ENCODE measurements at places on chromosomes 11 and 22. TPM values are rescaled to one million over a fixed set of nuclear protein-coding genes. Genes with fewer than 3 reads are reported as not detected.

DNA sequence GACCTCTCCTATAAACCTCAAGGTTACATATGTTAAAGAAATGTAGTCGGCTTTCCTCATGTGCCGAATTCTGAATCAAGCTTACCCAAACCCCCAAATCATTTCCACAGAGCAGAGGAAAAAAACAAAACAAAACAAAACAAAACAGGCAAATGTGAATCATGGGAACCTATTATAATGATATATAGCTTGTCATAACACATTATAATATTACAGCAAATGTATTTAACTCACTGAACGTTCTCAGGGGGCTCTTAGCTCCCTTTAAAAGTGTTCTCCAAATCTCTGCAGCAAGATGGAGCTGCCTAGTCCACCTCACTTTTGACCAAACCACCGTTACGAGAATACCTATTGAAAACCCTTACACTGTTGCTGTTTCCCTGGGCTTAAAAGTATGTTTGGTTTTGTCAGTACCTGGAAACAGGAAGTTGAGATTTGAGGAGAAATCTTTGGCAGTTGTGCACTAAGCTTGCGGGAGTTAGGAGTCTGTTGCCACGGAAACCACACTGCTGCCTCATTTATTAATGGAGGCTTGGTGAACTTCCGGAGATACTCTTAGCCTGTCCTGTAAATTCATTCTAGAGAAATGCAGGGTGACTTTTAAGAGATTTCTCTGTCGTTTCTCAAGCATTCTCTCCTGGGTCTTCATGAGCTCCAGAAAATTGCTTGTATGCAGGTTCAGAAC is 167.0 kb upstream of the RASSF10 start:
- peak overlapping the region; percentile 4 for H3K4me3 ChIP-seq
- no peaks in the 10 kb centered on the region for H3K36me3 ChIP-seq
- peak overlapping the region; percentile 68 for H3K27ac ChIP-seq

DNA sequence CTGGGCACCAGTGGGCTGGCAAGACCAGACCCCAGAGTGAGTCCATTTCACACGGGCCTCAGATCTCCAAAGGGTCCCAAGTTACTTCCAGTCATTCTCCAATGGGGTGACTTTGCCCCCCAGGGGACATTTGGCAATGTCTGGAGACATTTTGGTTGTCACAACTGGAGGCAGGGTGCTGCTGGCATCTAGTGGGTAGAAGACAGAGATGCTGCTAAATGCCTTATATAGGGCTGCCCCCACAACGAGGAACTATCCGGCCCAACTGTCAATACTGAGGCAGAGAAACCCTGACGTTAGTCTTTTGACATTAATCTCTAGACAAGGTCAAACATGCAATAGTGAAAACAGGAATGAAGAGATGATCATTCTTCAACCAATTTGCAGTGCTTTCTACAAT is 6.4 kb downstream of the RTN4RL2 start:
- DNase-seq, result no peak
- H3K36me3 ChIP-seq, result no peaks in the 10 kb centered on the region
- H3K4me1 ChIP-seq, result peaks cover 20% of the 10 kb centered on the region

DNA sequence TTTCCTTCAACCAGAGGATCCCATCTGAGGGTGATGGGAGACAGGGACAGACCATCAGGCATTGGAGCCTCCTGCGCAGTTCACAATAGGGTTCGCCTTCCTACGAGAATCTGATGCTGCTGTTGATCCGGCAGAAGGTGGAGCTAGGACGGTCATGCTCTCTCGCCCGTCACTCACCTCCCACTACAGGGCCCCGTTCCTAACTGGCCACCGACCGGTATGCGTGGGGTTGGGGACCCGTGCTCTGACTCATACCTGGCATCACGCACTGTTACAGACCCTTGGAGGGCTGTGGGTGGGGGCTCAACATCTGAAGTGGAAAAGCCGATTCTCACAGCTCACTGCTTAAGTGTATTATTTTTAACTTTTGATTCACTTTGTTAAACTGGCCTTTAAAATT is 402.3 kb downstream of the BRD1 start:
- H3K4me1 ChIP-seq, result peaks cover 10% of the 10 kb centered on the region
- no peak for DNase-seq
- H3K36me3 ChIP-seq, result no peaks in the 10 kb centered on the region
- H3K27me3 ChIP-seq, result no peaks in the 10 kb centered on the region

DNA sequence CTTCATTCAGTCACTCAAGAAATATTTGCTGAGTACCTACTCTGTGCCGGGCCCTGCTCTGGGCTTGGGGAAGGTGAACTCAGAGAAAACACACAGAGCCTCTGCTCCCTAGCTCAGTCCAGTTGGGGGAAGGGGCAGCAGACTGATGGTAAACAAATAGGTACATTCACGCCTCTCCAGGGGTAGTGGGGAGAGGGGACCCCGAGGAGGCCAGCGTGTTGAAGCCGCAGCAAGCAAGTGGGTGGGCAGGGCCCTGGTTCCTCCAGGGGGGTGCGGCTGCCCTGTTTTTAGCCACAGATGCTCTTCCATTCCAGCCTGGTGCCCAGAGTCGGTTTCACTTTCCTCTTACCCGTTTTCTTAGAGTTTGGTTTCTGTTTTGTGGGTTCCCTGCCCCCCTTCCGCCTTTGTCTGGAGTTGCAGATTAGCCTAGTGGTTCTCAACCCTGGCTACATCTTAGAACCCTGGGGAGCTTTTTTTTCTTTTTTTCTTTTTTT is 8.7 kb downstream of the DRAP1 start:
- H3K4me3 ChIP-seq, result no peak overlapping the region
- no peak for DNase-seq
- no peaks in the 10 kb centered on the region for H3K36me3 ChIP-seq
- no peaks in the 10 kb centered on the region for H3K27me3 ChIP-seq
- H3K4me1 ChIP-seq, result no peaks in the 10 kb centered on the region
- H3K27ac ChIP-seq, result no peak overlapping the region

GRCh38 chr11:71300187-71300586 is 47.8 kb upstream of the SHANK2 start:
- H3K4me3 ChIP-seq, result no peak overlapping the region
- DNase-seq, result no peak
- no peaks in the 10 kb centered on the region for H3K4me1 ChIP-seq
- no peaks in the 10 kb centered on the region for H3K27me3 ChIP-seq
- no peak overlapping the region for H3K27ac ChIP-seq

DNA sequence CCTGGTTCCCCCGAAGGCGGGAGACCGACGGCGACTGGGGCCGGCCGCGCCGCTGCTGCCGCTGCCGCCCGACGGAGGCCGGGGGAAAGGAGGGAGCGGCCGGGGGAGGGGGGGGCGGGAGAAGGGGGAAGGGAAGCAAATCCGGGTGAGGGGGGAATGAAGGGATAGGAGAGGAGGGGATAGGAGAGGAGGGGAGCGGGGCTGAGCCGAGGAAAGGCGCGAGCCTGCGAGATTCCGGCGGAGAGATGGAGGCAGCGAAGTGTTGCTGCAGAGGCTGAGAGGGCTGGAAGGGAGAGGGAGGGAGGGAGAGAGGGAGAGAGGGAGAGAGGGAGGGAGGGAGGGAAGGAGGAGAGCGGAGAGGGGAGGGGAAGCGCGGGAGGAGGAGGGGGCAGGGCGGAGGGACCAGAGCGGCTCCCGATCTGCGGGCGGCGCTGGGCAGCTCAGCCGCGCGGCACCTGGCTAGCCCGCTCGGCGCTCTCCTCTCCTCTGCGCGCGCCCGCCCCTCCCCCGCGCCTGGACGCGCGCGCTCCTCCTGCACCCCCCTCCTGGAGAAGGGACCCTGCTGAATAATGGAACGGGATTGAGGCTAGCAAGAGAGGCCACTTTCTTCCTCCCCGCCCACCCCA is 52.3 kb downstream of the SLC22A12 start:
- no peaks in the 10 kb centered on the region for H3K36me3 ChIP-seq
- H3K4me1 ChIP-seq, result peaks cover 16% of the 10 kb centered on the region
- H3K27ac ChIP-seq, result no peak overlapping the region
- H3K4me3 ChIP-seq, result peak overlapping the region; percentile 80
- DNase-seq, result peak; percentile 86

DNA sequence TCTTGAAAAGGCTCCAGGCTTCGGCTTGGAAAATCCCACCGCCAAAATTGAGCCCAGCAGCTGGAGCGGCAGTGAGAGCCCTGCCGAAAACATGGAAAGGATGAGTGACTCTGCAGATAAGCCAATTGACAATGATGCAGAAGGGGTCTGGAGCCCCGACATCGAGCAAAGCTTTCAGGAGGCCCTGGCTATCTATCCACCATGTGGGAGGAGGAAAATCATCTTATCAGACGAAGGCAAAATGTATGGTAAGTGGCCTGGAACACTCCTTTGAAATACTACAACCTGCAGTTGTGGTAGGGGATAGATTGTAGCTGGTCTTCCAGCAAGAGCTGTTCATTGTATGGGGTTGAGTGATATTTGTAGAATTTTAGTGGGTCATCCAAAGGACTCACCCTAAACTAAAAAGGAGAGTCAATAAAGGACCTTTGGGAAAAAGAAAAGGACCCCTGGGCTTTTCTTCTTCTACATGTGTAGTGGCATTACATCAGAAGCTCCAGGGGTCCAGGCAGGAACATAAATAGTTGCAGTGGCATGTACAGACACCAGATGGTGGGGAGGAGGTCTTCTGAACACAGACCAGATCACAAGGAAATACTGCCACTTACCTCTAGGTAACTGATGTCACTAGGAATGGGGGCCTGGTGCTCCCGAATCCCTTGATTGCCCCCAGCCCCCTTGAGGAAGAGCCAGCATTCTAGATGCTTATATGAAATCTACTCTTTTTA is 90.1 kb downstream of the TEAD1 start:
- H3K27me3 ChIP-seq, result no peaks in the 10 kb centered on the region
- no peaks in the 10 kb centered on the region for H3K36me3 ChIP-seq
- DNase-seq, result no peak

DNA sequence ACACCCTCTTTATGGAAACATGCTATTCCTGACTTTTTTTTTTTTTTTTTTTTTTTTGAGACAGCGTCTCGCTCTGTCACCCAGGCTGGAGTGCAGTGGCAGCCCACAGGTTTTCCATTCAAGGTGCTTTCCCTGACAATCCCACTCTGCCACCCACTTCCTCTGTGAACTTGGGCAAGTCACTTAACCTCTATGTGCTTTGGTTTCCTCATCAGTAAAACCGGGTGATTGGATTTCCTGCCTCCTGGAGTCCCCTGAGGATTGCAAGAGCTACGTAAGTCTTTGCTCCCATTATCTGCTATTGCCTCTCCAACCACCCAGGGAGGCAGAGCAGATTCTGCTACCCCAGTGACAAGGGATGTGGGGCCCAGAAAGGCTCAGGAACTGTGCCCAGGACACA is 54.1 kb downstream of the CELSR1 start:
- no peak overlapping the region for H3K27ac ChIP-seq
- H3K27me3 ChIP-seq, result no peaks in the 10 kb centered on the region
- no peak for DNase-seq
- no peak overlapping the region for H3K4me3 ChIP-seq

GRCh38 chr11:121419836-121420235 is 32.3 kb upstream of the SORL1 start:
- no peak overlapping the region for H3K4me3 ChIP-seq
- no peak overlapping the region for H3K27ac ChIP-seq
- H3K27me3 ChIP-seq, result no peaks in the 10 kb centered on the region
- H3K36me3 ChIP-seq, result no peaks in the 10 kb centered on the region

GRCh38 chr11:23961503-23962338 is 535.1 kb upstream of the LUZP2 start:
- H3K4me1 ChIP-seq, result no peaks in the 10 kb centered on the region
- no peak overlapping the region for H3K4me3 ChIP-seq
- no peaks in the 10 kb centered on the region for H3K27me3 ChIP-seq
- no peaks in the 10 kb centered on the region for H3K36me3 ChIP-seq
- DNase-seq, result no peak

DNA sequence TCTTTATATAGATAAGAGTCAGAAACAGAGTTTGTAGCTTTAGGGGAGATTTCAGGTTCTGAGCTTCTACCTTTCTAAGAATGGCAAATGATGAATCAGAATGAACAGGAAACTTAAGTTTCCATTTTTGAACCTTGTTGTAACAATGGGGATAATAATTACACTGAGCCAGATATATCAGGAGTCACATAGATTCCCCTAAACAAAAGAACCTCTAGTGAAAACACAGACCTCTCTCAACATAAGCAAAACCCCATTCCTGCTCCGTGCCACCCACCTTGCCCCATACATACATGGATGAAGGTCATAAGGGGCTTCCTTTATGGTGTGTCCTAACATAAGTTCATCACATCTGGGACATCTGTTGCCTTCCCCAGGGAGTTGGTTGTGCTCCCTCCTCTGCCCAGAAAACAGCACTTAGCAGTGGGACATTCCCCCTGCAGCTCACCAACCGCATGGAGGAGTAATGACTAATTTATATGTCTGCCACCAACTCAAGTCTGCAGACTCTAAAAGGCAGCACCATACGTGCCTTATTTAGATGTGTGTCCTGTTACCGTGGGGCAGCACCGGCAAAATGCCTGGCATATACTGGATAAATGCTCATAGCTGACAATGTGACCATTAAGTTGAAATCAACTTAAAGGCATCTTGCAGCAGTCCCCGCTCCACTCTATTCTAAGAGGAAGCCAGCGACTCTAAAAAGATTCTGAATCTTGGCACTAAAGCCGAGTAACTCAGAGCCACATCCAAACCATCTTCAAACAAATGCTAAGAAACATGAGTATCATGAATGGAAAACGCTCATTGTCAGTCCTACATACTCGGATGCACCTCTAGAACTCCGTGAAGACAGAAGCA is 8.0 kb downstream of the JAML start:
- H3K4me1 ChIP-seq, result peaks cover 24% of the 10 kb centered on the region
- no peaks in the 10 kb centered on the region for H3K36me3 ChIP-seq
- no peak overlapping the region for H3K4me3 ChIP-seq
- no peak overlapping the region for H3K27ac ChIP-seq

DNA sequence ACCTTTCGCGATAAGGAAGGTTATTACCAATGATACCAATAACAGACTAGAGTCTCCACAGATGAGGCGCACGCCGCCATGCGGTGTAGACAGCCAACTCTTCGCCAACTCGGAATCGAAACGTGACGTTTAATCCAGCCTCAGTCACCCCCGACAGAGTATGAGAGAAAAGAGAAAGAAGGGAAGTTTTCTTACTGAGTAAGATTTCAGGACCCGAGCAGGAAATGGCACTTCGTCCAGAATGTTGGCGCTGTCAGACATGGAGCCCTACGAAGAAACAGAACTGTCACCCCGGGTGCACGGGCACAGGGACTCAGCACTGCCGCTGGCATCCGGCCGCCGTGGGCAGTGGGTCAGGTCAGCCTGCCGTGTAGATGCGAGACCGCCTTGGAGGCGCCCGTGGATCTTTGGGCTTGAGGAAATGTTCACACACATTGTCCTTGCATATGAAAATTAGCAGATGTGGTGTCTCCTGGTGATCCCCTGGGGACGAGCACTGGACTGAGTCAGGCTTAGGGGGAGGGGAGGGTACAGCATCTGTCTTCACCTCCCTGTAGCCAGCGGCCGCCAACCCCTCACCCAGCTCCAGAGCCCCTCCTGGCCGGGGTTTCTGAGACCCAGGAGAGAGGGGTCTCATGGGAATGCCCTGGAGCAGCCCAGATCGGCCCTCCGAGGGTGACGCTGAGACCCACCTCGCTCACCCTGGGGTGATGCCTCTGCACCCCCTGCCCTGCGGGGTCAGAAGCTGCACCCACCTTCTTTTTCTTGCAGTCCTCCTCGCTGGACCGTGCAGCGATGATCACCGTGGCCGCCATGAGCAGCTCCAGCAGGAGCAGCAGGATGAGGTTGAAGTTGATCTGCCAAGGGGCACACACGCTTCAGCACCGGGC is 8.3 kb downstream of the MLC1 start:
- no peak overlapping the region for H3K4me3 ChIP-seq
- no peaks in the 10 kb centered on the region for H3K36me3 ChIP-seq
- DNase-seq, result no peak

Gene C22orf31
- not detected for total RNA-seq

Gene HEPN1
- total RNA-seq, result not detected

Gene LRP5
- 24.0 TPM for total RNA-seq

Gene PHOX2A
- not detected for total RNA-seq

Gene SERHL2
- not detected for total RNA-seq

Gene DMC1
- total RNA-seq, result 22.8 TPM

Gene OR52E8
- total RNA-seq, result not detected

Gene NAP1L4
- total RNA-seq, result 108 TPM

Gene WNT7B
- total RNA-seq, result 3.5 TPM

Gene H19
- total RNA-seq, result not detected

Gene MAML2
- 3.8 TPM for total RNA-seq
